ENCODE measurements at places on chromosomes 7 and 10.
A peak's percentile ranks its signal among the peaks of the same experiment; 100 is the strongest.

- DNase-seq, result no peak
Observed at GRCh38 chr10:88986549-88987242, 3.9 kb upstream of the FAS start.

- no peak for DNase-seq
Observed at GRCh38 chr7:28556025-28556424, 143.7 kb downstream of the CREB5 start.

DNA sequence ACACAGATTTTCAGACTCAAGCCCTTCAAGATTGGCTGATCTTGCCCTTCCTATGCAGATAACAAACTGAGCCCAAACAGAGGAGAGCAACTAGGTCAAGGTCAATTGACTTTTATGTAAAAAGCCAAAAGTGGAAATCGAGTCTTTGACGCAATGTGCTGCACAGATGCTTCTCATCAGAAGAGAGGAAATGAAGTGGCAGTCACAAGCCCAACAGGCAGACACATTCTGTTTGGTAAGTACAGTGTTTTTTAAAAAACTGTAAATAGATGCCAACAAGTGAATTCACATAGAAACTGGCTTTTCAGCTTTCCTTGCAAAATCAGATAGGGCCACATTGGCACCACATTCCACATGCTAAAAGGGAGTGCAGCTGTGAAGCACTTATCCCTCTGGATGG is 606.6 kb downstream of the KCNMA1 start:
- no peak for DNase-seq

DNA sequence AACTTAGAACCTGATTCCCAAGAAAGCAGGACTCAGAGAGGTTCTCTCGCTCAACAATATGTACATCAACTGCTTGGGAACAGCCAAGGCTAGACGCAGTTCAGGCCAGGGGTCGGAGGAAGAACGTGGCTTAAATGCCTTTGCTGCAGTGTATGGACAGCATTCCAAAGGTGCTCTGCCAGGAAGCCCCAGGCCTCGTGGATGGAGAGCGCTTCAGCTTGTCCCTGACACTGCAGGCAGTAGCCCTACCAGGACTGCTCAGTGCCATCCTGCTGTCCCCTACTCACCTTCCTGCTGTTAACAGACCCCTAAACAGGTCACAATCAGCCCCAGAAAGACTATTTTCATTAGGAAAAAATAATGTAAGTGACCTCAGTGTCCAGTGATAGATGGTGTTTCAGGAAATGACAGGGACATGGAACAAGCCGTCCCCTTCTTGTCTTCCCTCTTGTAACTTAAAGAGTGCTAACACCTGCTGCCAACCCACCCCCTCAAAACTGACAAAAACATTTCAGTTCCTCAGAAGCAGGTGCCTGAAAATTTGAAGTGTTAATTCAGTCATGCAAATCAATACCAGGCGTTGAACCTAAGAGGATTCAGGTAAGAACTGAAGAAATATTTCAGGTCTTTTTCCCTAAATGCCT is 16.5 kb downstream of the CREB3L2 start:
- no peak for DNase-seq

- no peak for DNase-seq
Observed at GRCh38 chr10:105844241-105844640, 1203.2 kb downstream of the SORCS3 start.

GRCh38 chr7:156379324-156380070 is 261.1 kb upstream of the RNF32 start:
- no peak for DNase-seq

- DNase-seq, result no peak
Observed at GRCh38 chr7:75971309-75971960, 23.0 kb downstream of the TMEM120A start.

DNA sequence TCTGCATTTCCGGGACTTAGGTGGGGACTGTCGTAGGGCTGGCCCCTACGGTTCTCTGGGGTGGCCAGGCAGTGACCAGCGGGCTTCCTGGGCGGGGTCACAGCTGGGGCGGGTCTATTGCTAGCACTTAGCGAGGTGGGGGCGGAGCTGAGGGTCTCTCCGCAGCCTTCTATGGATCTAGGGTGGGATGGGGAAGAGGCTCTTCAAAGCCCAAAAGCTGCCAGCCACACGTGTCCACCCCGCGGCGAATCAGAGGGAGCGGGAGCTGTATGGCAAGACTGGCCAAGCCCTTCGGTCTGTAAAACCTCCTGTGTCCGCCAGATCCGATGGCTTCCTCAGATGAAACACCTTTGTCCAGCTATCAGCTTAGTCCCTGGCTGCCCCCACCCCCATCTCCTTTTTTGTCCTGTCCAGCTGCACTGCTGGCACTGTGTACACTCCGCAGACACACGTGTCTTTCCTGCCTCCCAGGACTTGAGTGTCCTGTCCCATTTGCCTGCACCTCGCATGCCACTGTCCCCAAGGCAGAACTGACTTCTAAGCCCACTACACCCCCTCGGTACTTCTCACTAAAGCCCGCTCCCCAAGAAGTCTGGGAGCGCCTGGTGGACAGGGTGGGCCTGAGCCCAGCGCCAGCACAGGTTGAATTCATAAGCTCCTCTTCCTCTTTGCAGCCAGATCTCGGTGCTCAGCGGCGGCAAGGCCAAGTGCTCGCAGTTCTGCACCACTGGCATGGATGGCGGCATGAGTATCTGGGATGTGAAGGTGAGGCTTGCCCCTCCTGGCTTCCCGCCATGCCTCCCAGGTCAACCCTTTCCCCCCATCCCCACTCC is 14.8 kb downstream of the PDAP1 start:
- no peak for DNase-seq

GRCh38 chr10:18436902-18437301 is 214.5 kb downstream of the NSUN6 start:
- no peak for DNase-seq

GRCh38 chr7:100064162-100064561 is 14.6 kb downstream of the ZSCAN21 start:
- DNase-seq, result no peak

DNA sequence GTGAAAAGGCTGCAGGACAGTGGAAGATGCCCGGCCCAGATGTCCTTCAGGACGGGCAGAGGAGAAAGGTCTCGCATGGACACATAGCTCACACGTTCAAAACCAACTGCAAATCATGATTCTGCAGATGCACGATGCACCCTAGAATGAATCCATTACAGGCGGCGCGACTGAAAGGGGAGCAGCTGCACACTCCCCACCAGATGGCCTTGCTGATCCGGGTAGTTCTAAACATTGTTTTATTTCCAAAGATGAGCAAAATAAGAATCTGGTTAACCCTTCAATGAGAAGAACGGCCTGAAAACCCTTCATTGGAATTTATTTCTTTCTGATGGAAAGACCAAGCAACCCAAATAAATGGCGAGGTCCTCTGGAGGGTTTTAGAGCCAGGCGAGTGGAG is 33.8 kb downstream of the CHST15 start:
- DNase-seq, result no peak

GRCh38 chr10:11336722-11337162 is 274.7 kb downstream of the USP6NL start:
- DNase-seq, result no peak

DNA sequence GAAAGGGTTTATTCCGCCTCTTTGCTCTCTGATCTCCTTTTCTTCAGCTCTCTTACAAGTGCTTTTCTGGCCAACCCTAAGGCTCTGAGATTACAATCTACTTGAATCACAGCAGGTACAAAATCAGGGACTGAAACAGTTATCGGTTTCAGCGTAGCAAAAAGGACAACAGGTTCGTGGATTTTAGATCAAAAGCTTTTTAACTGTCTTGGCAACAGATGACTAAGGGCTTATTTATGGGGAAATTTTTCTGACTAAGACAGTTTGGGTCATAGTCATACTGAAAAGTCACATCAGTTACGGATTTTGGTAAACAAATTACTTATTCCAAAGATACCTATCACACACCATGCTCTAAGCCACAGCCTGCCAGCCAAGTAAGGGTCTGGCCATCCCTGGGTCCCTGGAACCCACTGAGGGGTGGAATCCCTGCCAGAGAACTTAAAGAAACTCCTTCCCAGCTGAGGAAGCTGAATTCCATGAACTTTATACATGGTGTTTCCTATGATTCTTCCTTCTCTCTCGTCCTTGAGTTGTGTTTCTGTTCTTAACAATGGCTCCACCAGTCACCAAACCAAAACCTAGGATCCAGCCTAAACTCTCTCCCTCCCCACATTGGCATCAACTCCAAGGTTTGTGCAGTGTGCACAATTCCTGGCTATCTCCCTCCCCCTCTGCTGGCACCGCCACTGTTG is 169.3 kb downstream of the FAM107B start:
- DNase-seq, result no peak

- no peak for DNase-seq
Observed at GRCh38 chr10:22959950-22960349, 32.1 kb downstream of the ARMC3 start.

DNA sequence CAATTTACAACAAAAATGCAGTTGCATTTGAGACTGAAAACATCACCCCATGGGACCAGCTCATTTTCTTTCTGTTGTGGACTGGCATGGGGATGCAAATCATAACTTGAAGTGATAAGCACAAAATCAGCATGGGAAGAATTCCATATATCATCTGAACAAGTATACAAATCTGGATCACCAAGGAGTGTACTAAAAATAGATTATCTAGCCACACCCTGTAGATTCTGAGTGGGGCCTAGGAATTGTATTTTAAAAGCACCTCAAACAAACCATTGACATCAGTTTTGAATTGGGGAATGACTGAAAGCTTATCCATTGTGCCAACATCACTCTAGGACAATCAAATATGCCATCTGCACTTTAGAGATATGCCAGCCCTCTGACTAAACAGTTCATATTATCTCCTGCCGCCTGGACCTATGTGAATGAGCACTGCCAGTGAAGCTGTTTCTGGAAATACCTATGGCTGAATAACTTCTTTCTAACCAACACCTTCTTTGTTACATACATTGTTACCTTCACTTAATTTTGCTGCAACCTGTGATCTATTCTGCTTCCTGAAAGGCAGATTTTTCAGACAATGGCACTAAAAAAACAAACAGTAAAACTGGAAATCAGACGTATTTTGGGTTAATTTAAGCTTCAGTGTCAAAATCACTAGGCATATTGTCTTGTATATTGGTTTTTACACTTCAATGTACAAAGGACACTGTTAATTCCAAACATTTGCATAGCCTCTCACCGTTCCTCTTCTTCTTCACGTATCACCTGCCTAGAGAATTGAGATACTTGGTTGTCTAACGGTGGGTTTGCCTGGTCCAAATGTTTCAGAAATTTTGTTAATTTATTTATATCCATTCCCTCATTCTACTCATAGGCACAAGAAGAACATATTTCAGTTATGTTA is 42.4 kb upstream of the HGF start:
- DNase-seq, result no peak

- DNase-seq, result no peak
Observed at GRCh38 chr7:29269935-29270334, 75.4 kb downstream of the CHN2 start.

GRCh38 chr10:80139265-80139664 is 6.7 kb downstream of the PLAC9 start:
- no peak for DNase-seq

DNA sequence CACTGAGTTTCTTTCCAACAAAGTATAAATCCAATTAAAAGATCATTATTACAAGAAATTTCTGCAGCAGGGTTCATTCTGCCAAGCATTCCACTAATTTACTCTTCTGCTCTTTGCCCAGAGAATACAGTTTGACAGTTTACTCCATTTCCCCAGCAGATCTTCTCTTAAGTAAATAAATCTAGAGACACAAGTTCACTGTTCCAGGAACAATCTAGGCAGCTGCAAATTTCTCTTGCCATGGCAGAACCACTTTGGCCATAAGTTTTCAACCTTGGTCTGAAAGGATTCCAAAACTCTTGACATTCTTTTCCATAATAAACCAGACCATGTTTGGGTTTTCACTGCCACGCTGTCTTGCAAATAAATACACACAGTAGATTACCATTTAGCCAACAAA is 11.5 kb downstream of the RGS10 start:
- DNase-seq, result no peak

GRCh38 chr7:41816111-41816510 is 113.2 kb upstream of the INHBA start:
- no peak for DNase-seq

GRCh38 chr10:983971-984655 is 4.1 kb upstream of the GTPBP4 start:
- DNase-seq, result no peak

GRCh38 chr10:99484626-99485581 is 47.8 kb upstream of the NKX2-3 start:
- DNase-seq, result no peak

DNA sequence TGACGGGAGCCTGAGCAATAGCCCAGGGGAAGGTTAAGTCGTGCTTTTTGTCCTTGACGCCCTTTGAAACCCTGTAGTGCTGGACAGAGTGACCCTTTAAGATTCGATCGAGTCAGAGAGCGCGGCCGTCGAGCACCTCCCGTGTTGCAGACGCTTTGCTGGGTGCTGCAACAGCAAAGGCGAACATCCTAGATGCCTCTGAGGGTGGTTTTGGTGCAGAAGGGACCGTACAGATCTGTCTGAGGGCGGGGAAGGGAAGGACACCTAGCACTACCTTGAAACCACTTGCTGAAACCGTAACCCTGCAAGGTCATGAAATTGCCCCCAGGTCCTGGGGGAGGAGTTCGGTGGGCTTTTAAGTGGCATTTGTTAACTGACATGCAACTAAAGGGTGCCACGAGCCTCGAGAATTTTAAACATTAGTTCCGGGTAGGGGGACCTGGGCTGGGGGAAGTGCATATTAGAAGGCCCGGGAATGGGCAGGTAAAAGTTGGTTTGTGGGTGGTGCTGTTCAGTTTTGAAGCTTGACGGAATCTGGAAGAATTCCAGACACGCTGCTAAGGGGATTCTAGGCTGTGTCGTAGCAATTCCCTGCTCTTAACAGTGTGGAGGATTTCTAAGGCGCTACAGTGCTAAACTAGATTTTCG is 786 bp downstream of the ATP5F1C start:
- DNase-seq, result no peak

DNA sequence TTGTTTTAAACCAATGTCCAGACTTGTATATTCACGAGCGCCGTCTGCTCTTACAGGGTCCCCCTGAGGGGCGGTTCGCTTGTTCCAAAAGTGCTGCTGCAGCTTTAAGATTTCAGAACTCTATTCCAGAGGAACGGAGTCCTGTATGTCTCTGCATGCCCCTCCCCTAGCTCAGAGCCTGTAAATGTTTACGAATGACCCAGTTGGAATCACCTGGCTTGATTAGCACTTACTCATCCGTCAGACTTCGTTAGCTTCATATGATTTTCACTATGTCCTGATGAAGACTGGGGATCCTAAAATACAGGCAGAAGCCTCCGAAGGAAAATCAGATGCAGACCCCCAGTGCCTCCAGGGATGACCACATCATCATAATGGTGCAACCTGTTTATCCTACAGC is 4.5 kb upstream of the CHST15 start:
- no peak for DNase-seq

- peak; percentile 98 for DNase-seq
Observed at GRCh38 chr10:78316451-78316931, 282.8 kb downstream of the RPS24 start.

GRCh38 chr7:2662273-2663120 is 25.5 kb upstream of the AMZ1 start:
- DNase-seq, result no peak

Measured in NCI-H446 treated with DMSO at 0.1 percent for 48 hours (cell line).